Stimulated activated CD4-positive, alpha-beta T cell treated with anti-CD3 and anti-CD28 coated beads, TNF-alpha, amount 100 ng/mL, for 24 hours (primary cell): ENCODE measurements at places on chromosomes 3 and 15.

DNA sequence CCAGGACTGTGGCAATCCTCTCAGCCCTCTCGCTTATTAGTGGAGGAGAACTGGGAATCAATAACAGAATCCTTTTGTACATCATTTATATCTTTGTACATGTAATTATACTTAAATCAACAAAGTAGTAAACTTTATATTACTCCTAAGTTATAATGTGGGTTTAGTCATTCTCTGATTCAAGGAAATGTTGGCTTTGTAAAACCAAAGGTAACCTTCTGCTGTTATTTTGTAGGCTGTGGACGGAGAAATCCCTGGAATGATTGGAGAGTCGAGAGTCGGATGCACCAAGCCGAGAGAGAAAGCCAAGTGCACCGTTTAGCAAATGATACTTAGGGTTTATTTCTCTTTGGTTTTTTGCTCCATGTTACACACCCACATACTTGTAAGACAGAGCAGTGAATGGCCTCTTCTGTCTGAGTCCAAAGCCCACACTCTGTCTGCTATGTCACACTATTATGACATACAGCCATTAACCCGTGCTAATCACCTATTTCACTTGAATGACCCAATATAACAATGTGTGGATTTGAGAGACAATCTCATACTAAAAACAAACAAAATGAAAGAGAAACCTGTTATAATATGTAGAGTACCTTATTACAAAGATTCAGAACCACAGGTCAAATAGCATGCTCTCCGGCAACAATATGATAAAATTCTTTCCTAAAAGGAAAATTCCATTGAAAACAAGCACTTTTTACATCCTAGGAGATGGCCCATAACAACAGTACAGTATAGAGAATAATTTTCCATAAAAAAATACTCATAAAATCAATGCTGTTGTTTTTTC is 72.2 kb downstream of the MECOM start:
- DNase-seq, result no peak

DNA sequence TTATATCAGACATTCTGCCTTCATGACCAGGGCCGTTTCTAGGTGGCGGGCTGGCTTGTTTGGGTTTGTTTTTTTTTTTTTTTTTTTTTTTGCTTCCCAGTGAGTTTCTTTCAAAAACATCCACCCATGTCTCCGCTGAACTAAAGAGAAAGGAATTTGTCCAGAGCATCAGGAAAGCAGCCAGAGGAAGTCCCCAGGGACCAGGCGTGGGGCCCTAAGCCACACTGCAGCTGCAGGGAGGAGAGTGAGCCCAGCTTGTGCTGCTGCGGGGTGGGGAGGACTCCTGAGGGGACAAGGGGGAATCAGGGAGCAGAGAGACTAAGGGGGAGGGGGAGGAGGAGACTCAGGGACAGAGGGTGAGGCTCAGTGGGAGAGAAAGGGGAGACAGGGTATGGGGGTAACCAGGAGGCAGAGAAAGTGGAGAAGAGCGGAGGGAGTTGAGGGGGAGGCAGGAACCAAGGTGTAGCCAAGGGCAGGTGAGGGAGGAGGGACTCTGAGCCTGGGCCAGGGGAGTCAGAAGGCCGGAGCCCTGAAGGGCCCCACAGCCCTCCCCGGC is 49.5 kb downstream of the CYP11A1 start:
- no peak for DNase-seq

DNA sequence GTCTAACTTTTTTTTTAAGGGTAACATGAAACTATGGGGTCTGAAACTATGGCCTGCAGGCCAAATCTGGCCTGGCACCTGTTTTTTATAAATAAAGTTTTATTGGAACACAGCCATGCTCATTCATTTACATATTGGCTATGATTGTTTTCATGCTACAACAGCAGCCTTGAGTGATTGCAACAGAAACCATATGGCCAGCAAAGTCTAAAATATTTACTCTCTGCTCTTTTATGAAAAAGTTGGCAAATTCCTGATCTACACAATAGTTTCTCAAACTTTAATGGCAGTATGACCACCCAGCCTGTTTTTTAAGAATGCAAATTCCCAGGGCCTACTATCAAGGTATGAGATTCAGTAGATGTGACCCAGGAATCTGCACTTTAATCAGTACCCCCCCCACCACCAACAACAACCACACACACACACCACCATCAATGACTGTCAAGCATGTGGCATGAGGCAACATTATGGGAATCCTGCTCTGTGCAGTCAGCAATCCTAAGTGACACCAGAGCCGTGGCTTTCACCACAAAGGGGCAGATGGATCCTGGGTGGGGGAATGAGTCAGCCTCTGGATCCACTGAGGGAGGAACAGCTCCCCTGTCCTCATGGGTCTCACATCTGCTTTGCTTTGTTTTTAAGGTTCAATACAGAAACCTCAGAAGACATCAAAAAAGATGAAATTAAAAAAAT is 142.8 kb downstream of the NTRK3 start:
- no peak for DNase-seq

DNA sequence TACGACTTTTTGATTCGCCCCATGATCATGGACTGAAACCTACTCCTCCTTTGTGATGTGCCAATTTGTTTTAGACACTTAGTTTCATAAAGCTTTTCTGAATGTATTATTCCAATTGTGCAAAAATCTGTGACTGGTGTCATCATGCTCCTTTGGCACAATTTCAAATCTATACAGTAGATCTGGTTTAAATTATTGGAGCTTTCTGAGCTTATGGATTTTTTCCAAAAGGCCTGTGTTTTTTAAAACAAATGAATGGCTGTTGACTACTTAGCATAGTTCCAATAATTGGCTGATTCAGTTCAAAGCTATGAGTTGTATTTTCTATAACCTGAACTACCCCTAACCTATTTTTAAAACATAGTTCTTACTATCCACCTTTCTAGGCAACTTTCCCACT is 282.7 kb downstream of the CNTN3 start:
- no peak for DNase-seq

GRCh38 chr3:175065497-175065896 is 206.4 kb downstream of the NAALADL2 start:
- DNase-seq, result no peak

DNA sequence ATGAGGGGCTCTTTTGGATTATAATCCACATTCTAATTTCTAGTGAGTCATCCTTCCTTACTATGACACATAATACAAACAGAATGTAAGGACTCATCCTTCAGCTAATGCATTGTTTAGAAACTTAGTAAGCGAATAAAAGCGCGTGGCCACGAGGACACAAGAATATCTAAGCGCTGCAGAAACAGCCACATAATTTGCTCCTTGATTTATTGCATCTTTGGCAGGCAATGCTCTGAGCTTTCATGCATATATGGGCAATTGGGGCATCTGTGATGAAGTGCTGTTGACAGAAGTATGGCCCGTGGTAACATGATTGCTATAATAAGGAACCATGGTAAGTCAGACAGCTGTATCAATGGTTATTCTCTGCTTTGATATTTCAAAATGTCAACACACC is 191.3 kb upstream of the ZNF385D start:
- no peak for DNase-seq
